ENCODE measurements at places on chromosomes 2 and 18.
A peak's percentile ranks its signal among the peaks of the same experiment; 100 is the strongest.

DNA sequence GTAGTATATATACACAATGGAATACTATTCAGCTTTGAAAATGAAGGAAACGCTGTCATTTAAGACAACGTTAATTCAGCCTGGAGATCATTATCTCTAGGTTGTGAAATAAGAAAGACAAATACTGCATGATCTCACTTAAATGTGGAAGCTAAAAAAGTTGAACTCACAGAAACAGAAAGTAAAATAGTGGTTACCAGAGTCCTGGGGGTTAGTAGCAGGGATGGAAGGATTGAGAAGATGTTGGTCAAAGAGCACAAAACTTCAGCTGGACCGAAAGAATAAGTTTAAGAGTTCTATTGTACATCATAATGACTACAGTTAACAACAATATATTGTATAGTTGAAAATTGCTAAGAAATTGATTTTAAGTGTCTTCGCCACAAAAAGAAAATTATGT lies 670.3 kb downstream of the NR4A2 start:
- DNase-seq: no peak

- no peak for DNase-seq
These were observed 37.4 kb downstream of the ANKMY1 start for GRCh38 chr2:240520130-240520973.

DNA sequence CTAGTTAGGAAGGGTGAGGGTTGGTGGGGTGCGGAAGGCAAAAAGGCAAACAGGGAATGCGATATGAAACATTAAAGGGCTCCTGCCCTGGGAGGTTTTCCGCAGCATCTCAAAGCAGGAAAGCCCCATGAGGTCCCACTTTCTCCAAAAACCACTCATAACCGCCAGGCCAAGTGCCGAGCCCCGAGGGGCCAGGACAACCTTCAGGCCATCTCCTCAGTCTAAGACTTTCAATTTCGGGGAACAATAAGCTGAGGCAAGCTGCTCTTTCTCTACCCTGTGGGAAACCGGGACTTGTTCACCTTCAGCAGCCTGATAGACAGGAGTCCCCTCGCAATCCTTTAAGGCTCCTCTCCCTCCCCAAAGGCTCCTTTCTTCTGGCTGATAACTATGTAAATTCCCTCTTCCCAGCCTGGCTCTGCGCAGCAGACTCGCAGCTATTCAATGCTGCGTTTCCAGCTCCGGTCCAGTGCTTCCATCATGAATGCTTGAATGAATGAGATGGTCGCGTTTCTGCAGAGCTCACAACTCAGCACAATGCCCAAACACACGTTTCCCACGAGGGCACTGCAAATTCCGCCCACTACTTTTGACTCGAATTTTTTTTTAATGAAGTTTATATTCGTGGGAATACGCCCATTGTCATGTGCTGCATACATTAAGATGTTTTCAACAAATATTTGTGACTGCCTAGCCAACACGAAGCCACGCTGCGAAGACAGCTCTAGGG lies 1.4 kb downstream of the LAMA1 start:
- no peak for DNase-seq

- DNase-seq: no peak
These were observed 193.5 kb upstream of the ALKAL2 start for GRCh38 chr2:481388-481787.

GRCh38 chr2:235940330-235940729 lies 227.9 kb downstream of the GBX2 start:
- peak; percentile 30 for DNase-seq

DNA sequence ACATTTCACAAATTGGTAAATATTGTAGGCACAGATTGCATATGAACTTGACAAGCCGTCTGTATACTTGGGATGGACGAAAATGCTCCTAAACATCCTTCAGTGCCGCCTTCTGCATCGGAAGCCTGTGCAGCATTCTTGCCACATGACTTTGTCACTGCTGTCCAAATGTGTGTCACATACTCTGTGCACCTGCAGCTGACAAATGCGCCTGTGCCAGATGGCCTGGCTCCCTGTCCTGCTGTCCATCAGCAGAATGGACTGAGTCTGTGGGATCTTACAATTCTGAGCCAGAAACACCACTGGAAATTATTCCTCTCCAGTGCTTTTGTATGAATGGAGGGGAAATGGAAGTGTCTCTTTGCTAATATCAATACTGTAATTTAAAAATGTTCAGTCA lies 89.9 kb downstream of the DCDC2C start:
- DNase-seq: no peak

DNA sequence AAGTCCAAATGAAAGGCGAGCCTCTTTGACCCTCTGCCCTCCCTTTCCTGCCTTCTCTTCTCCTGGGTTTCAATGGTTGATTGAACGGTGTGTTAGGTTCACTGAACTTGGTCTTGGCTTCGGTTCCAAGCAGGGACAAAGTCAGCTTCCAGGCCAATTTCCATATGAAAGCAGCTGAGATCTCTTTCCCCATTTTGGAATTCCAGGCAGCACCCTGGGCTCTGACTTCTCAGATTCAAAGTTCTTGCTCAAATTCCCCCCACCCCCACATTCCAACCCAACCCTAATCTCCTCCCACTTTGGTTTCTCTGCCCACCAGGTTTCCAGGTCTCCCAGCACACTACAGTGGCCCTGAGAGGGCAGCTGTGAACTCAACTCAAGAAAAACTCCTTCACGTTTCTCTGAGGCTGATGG lies 231.0 kb downstream of the INSIG2 start:
- DNase-seq: no peak

DNA sequence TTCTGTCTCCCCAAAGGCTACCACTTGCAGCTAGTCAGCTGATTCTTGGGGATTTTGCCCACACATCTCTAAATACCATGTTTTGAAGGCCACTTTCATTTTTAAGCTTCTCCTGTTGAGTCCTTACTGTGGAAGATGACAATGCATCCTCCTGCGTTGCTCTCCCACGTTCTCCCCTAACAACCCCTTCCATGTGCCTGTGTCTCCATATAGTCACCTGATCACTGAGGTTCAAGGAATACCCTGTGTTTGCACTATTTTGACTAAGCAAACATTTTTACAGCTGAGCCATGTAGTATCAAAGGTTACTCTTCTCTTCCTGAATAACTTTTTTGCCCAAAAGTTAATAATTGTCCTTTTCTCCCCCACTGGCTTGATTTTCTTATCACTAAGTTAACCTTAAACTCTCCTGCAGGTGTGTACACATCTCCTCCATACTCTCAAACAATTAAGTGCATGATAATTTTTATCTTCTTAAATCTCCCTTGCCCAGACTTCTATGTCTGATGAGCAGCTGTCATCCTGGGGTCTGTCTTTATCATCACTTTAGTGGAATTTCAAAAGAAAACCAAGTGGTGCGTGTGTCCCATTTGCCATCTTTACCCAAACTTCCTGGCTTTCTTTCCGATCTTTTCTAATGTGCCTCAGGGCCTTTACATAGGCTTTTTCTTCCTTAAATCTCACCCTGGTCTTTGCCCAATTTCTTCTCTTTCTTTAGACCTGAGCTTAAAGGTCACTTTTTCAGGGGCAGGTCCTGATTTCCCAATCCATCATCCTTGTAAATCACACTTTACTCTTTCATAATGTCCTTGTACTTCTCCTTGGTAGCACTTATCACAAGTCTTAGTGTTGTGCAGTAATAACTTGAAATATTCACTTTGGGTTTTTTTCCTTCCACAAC lies 85.2 kb upstream of the SPATS2L start:
- DNase-seq: no peak

DNA sequence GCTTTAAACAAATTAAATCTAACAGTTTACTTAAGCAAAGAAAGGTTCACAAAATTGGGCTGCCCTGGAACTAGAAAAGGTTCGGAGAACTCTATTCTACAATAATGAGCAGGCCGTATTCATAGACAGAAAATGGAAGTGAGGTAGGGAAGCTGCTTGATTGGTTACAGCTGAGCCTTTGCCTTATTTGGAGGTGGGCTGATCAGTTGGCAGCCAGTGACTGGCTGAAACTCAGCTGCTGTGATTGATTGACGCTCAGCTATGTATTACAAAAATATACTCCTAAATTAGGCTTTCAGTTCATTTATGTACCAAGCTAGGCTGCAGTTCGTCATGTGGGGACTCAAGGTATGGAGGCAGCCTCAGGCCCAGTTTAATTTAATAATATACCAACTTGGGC lies 42.3 kb upstream of the TTR start:
- no peak for DNase-seq

- no peak for DNase-seq
These were observed 64.1 kb downstream of the FBXO15 start for GRCh38 chr18:74083557-74083952.

DNA sequence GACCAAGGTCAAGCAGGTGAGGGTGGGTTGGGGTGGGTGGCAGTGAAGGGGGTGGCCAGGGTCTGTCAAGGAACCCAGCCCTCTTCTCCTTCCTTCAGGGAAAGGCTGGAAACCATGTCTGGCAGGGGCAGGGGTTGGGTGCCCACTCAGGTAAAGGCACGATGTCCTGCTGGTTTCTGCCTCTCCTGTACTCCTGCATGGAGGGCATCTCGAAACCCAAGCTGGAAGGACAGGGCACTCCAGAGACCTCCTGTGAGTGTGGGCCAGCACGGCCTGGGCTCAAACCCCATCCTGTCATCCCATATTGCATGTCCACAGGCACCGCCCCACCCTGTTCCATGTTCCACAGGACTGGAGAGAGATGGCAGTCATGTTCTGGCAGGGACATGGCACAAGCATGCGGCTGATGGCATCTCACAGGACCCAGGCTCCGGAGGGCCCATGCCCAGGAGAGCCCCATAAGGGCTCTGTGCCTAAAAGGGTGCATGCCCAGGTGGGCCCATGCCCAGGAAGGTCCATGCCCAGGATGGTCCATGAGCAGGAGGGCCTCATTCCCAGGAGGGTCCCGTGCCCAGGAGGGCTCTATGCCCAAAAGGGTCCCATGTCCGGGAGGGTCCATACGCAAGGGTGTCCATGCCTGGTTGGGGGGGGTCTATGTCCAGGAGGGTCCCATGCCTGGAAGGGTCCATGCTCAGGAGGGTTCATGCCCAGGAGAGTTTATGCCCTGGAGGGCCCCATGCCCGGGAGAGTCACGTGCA lies 6.4 kb downstream of the GPR35 start:
- no peak for DNase-seq

- no peak for DNase-seq
These were observed 62.3 kb upstream of the ACYP2 start for GRCh38 chr2:54052825-54053718.

GRCh38 chr2:288758-289361 lies 969 bp upstream of the ALKAL2 start:
- DNase-seq: no peak

DNA sequence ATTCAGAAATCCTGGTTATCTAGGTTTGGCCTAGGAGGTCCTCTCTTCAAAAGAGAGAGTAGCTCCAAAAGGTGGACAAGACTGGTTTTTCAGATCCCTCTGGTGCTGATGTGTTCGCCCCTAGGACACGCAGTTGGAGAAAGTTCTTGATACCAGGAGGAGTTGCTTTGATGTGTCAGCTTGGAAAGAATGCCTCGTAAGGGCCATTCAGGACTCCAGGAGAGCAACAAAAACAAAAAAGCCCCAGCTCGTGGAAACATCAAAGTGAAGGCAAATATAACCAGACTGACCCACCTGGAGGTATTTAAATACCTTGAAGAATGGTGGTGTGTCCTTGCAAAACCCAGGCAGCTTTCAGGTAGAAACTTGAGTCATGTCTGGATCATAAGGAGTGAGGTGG lies 12.5 kb upstream of the LBH start:
- DNase-seq: no peak

DNA sequence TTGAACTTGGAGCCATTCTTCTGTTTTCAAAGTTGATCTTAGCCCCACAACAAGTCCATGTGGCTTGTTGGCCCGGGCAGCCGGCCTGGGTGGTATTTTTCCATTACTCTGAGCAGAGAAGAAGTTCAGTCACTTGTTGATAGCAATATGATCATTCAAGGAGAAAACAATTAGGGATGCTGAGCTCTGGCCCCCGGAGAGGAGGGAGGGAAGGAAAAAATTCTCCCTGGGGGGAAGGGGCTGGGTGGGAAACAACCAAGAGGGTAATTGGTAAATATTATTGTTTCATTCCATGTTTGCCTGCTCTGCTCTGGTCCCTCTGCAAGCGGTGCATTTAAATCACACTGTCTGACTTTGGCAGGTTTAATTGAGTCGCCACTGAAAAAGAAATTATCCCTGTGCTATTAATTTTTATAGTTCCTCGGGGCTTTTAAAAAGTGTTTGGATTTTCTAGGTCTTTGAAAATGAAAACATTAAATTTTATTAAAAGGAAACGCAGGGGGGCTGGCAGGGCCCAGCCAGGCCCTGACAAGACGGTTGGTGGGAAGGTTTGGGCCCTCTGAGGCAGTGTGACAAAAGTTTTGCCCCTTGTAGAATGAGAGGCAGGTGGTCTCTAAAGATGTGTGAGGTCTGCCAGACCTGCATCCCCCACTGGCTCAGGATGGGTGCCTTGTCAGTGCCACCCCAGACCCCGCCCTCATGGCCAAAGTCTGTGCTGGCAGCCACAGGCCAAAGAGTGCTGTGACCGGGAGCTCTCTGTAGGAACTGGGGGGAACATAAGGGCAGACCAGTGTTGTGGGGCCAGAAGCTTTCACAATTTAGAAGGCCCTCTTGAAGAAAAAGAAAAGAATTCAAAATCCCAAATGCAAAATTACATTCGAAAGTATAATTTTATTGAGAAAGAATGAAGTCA lies 52.5 kb upstream of the SLC14A2 start:
- no peak for DNase-seq

DNA sequence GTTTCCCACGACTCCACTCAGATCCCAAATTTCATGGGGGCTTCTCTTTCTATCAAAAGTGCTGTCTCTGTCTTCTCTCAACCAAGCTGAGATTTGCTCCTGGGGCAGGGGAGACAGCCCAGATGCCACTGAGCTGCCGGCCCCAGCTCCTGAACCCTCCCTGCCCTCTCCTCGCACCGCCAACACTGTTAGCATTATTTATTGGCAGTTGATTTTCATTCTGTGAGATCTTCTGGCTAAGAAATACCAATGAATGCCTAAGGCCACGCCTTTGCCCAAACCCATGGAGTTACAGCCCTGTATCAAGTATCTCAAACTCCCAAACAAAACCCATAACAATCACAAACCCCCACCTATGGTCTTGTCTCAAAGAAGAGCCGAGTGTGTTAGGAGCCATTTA lies 153.0 kb upstream of the TWIST2 start:
- DNase-seq: no peak

- no peak for DNase-seq
These were observed 946 bp upstream of the AGAP1 start for GRCh38 chr2:235492850-235493344.

GRCh38 chr2:109031476-109032228 lies 42.6 kb upstream of the EDAR start:
- DNase-seq: no peak

GRCh38 chr2:130896813-130897212 lies 60.1 kb downstream of the ARHGEF4 start:
- DNase-seq: no peak

GRCh38 chr2:179024445-179024844 lies 25.5 kb downstream of the CCDC141 start:
- DNase-seq: no peak

- DNase-seq: no peak
These were observed 121.8 kb downstream of the NCK2 start for GRCh38 chr2:105866216-105867185.

DNA sequence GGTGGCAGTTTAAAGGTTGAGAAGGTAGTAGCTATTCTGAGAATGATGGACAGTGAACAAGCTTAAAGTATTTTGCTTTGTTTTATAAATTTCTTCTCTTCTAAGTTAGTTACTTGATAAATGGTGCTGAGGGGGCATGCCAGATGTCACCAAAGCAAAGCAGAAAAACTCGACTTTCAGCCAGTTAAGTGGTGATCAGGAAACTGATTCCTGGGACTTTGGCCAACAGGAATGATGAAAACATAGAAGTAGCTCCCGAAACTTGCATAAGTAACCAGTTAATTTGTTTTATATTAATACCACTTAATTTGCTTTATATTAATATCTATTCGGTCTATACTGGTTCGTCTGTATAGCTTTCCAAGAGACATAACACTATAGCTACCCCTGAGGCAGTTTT lies 82.6 kb downstream of the FANCL start:
- no peak for DNase-seq
